ENCODE measurements at places on chromosomes 16 and 17. TPM values are rescaled to one million over a fixed set of nuclear protein-coding genes. Genes with fewer than 3 reads are reported as not detected.

NECAB2 gene
- total RNA-seq, result 0.39 TPM

CDC42EP4 gene
- 36.4 TPM for total RNA-seq

LRRC36 gene
- 0.20 TPM for total RNA-seq

CES3 gene
- not detected for total RNA-seq

PRSS33 gene
- total RNA-seq, result not detected

KRT39 gene
- total RNA-seq, result 6.4 TPM
